ENCODE measurements at places on chromosomes 4 and X. TPM values are rescaled to one million over a fixed set of nuclear protein-coding genes. Genes with fewer than 3 reads are reported as not detected.

F11 gene
- total RNA-seq: not detected

APEX2 gene
- total RNA-seq: 30.8 TPM

PRR32 gene
- total RNA-seq: not detected

RRH gene
- 0.12 TPM for total RNA-seq

CENPE gene
- total RNA-seq: 8.7 TPM

GCNA gene
- 1.5 TPM for total RNA-seq
